Immature natural killer cell (primary cell): ENCODE measurements at places on chromosomes 12 and 14. TPM values are rescaled to one million over a fixed set of nuclear protein-coding genes. Genes with fewer than 3 reads are reported as not detected.

The REC8 gene
- 3.8 TPM for polyA plus RNA-seq

GRCh38 chr12:86597431-86597830, 341.2 kb upstream of the MGAT4C start:
- no peaks in the 10 kb centered on the region for H3K36me3 ChIP-seq
- H3K4me3 ChIP-seq = no peak overlapping the region
- H3K27ac ChIP-seq = no peak overlapping the region
- no peaks in the 10 kb centered on the region for H3K4me1 ChIP-seq
- H3K27me3 ChIP-seq = no peaks in the 10 kb centered on the region
- no peak for DNase-seq

The PIGH gene
- 41.9 TPM for polyA plus RNA-seq

DNA sequence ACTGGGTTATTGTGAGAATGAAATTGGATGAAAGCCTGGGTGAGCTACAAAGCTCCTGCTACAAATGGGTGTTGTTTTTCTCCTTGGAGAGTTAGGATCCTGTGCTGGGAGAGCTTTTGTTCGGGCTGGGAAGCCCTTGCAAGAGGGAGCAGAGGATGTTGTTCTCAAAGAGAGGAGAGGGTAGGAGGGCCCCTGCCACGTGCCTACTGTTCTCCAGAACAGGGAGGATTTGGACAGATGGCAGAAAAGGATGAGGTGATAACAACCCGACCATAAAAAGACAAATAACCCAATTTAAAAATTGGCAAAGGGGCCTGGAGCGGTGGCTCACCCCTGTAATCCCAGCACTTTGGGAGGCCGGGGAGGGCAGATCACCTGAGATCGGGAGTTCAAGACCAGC, 68.8 kb downstream of the GALNT16 start:
- no peaks in the 10 kb centered on the region for H3K27me3 ChIP-seq
- DNase-seq = no peak
- H3K27ac ChIP-seq = no peak overlapping the region
- no peak overlapping the region for H3K4me3 ChIP-seq
- H3K4me1 ChIP-seq = no peaks in the 10 kb centered on the region

The CARMIL3 gene
- 0.82 TPM for polyA plus RNA-seq

The CYP46A1 gene
- not detected for polyA plus RNA-seq

The PTPRR gene
- polyA plus RNA-seq = 7.8 TPM

The TSPAN19 gene
- not detected for polyA plus RNA-seq

DNA sequence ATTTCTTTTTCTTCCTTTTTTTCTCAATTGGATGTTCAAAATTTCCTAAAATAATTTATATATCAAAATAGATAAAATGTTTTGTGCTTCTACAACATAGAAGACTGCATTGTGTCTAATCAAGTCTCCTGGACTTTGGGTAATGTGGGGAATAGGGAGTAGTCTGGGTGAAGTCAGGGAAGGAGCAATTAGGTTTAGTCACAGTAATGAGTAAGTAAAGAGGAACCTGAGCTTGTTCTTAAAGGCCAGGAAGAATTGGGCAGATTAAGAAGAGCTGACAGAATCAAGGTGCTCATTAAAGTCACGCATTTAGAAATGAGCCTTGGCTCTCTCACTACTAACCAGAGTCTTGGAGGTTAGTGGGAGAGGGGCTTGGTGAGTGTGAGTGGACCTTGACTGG, 233.3 kb upstream of the SSTR1 start:
- H3K27me3 ChIP-seq = peaks cover 2% of the 10 kb centered on the region
- DNase-seq = no peak
- no peak overlapping the region for H3K4me3 ChIP-seq
- no peak overlapping the region for H3K27ac ChIP-seq

DNA sequence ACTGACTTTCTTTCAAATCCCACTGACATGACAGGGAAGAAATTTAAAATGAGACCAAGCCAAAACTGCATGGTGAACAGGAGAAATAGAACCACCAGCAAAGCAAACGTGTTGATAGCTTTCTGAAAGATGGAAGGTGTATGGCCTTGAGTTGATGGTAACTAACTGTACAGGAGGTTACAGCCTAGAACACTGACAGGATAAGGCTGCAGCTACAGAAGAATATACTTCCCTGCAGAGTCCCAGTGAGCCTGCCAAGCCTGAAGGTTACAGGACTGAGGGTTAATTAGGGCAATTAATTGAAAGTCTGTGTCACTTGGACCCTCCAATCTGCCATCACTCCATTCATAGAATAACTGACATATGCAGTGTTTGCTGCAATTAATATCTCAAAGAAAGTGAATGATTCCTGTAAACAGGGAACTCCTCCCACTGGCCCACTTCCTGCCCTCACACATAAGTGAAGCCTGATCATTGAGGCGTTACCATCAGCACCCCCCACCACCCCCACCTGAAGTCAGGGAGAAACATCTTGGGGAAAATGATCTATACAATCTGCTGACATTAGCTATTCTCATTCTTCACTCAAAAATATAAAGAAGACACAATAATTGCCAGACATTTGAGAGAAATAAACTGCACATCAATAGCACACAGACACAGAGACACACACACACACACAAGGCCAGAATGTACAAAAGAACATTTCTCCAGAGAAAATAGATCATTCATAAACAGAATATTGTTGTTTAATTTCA, 73.4 kb downstream of the GTF2A1 start:
- no peak overlapping the region for H3K27ac ChIP-seq
- H3K4me1 ChIP-seq = peaks cover 8% of the 10 kb centered on the region
- H3K4me3 ChIP-seq = no peak overlapping the region
- no peaks in the 10 kb centered on the region for H3K27me3 ChIP-seq
- H3K36me3 ChIP-seq = no peaks in the 10 kb centered on the region

DNA sequence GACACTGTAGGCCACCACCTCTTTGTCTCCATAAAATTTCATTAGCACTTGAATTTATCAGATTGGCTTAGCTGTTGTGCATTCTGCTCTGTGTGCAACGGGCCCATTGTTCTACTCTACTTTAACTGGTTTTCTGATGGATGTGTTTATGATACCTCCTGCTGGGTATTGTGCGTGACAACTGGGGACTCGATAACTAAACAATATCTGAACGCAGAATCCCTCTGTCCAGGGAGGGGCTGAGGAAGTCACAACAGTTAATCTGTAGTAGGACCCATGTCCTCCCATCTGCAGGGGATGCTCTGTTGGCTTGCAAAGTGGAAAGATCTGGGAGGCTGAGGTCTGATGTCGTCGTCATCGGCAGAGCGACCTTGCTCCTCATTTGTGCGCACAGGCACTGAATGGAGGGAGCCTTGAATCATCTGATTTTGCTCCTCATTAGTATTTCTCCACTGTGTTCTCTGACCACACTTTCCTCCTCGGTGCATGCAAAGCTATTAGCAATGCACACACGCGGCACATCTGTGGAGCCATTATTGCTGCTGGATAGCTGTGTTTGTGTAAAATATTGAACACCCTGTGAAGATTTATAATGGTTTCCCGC, 422.5 kb downstream of the NRXN3 start:
- H3K4me1 ChIP-seq = no peaks in the 10 kb centered on the region
- no peak overlapping the region for H3K4me3 ChIP-seq
- H3K27ac ChIP-seq = no peak overlapping the region
- H3K36me3 ChIP-seq = no peaks in the 10 kb centered on the region
- no peak for DNase-seq

The MAP3K9 gene
- not detected for polyA plus RNA-seq

DNA sequence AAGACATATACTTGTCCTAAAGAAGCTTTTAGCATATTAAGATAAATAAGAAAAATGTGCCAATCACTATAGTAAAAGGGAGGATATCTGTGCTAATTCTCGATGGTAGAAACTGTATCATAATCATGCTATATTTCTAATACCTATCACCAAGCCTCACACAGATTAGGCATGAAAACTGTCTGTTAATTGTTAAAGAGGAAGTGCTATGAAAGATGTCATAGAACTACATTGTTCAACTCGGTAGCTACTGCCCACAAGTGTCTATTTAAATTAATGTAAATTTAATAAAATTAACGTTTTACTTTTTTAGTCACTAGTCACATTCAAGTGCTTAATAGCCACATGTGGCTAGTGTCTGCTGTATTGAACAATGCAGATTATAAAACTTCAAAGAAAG, 77.5 kb upstream of the KICS2 start:
- H3K4me1 ChIP-seq = no peaks in the 10 kb centered on the region
- no peaks in the 10 kb centered on the region for H3K27me3 ChIP-seq
- H3K27ac ChIP-seq = no peak overlapping the region

- no peak for DNase-seq
- H3K27ac ChIP-seq = no peak overlapping the region
- H3K36me3 ChIP-seq = no peaks in the 10 kb centered on the region
- H3K4me3 ChIP-seq = no peak overlapping the region
Observed at GRCh38 chr12:108425238-108425795, 86.2 kb upstream of the CMKLR1 start.

- H3K27ac ChIP-seq = no peak overlapping the region
- no peaks in the 10 kb centered on the region for H3K36me3 ChIP-seq
- no peak overlapping the region for H3K4me3 ChIP-seq
- H3K4me1 ChIP-seq = no peaks in the 10 kb centered on the region
Observed at GRCh38 chr12:85422762-85423161, 142.7 kb downstream of the ALX1 start.

GRCh38 chr14:72607386-72608130, 286.3 kb downstream of the DPF3 start:
- H3K36me3 ChIP-seq = peaks cover 4% of the 10 kb centered on the region
- H3K27me3 ChIP-seq = peaks cover 41% of the 10 kb centered on the region
- H3K4me1 ChIP-seq = no peaks in the 10 kb centered on the region
- H3K4me3 ChIP-seq = no peak overlapping the region

The LRCOL1 gene
- polyA plus RNA-seq = not detected

GRCh38 chr14:98591161-98591560, 680.8 kb downstream of the BCL11B start:
- no peak overlapping the region for H3K4me3 ChIP-seq
- no peak for DNase-seq

- no peak for DNase-seq
- H3K4me1 ChIP-seq = no peaks in the 10 kb centered on the region
- no peaks in the 10 kb centered on the region for H3K36me3 ChIP-seq
- no peak overlapping the region for H3K4me3 ChIP-seq
- peaks cover 6% of the 10 kb centered on the region for H3K27me3 ChIP-seq
Observed at GRCh38 chr14:93543766-93544165, 113.0 kb downstream of the UNC79 start.
